ENCODE measurements at places on chromosomes 7 and 10. TPM values are rescaled to one million over a fixed set of nuclear protein-coding genes. Genes with fewer than 3 reads are reported as not detected.

Gene RET
- total RNA-seq = 0.10 TPM

- H3K36me3 ChIP-seq = no peaks in the 10 kb centered on the region
- no peak for DNase-seq
- no peak overlapping the region for H3K27ac ChIP-seq
- H3K4me3 ChIP-seq = no peak overlapping the region
- no peaks in the 10 kb centered on the region for H3K4me1 ChIP-seq
Measured at GRCh38 chr7:142063551-142064442, 47.7 kb upstream of the MGAM2 start.

DNA sequence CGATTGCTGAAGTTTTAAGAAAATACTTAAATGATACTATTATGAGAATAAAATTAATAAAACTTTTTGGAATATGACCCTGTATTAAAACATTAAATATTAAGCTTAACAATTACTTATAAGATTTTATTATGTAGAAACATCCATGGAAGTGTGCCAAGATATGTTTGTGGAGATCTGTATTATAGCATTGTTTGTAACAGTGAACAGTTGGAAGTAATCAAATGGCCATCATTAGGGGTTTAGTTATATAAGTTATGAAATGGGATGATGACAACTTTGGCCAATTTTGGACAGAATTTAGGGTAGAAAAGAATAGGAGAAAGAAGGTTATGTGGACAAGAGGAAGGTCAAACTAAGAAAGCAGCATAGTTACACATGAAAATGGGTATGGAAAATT lies 88.0 kb downstream of the AKAP9 start:
- DNase-seq = no peak
- peaks cover 45% of the 10 kb centered on the region for H3K36me3 ChIP-seq
- no peaks in the 10 kb centered on the region for H3K4me1 ChIP-seq

DNA sequence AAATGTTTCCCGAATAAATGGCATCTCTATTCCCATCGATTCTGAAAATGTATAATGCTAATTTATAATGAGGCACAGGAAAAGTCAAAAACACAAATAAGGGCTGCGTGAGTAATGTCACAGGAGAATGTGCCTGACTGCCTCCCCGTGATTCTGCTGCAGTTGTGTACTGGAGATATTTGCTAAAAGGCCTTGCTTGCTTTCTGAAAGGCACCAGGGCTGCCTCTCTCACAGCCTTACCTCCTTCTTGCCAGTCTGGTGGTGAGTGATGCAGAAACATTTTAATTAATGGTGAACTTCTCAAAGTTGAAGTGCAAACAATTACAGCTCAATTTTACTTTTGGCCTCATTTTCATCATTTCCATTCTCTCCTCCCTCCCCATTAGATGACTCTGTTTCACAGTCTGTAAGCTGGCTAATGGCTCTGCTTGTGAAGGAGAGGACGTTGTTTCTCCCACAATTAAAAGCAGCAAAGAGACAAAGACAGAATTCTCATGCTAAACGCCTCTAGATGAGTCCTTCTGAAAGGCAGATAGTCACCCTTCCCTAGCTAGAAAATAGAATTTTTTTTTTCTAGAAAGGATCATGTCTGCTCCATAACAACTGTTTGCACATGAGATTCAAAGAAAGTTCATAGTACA lies 377.6 kb downstream of the MDFIC start:
- DNase-seq = no peak
- H3K4me3 ChIP-seq = no peak overlapping the region
- no peaks in the 10 kb centered on the region for H3K4me1 ChIP-seq
- no peaks in the 10 kb centered on the region for H3K36me3 ChIP-seq

Gene PNLIPRP2
- total RNA-seq = not detected

- H3K4me3 ChIP-seq = no peak overlapping the region
- peaks cover 14% of the 10 kb centered on the region for H3K36me3 ChIP-seq
- no peaks in the 10 kb centered on the region for H3K27me3 ChIP-seq
- H3K27ac ChIP-seq = no peak overlapping the region
- DNase-seq = no peak
- H3K4me1 ChIP-seq = peaks cover 27% of the 10 kb centered on the region
Measured at GRCh38 chr10:17146892-17147291, 17.3 kb upstream of the CUBN start.

- no peaks in the 10 kb centered on the region for H3K36me3 ChIP-seq
- no peak overlapping the region for H3K4me3 ChIP-seq
- H3K27ac ChIP-seq = no peak overlapping the region
- H3K27me3 ChIP-seq = peaks cover 2% of the 10 kb centered on the region
- DNase-seq = no peak
Measured at GRCh38 chr7:18647582-18647981, 152.0 kb downstream of the HDAC9 start.

DNA sequence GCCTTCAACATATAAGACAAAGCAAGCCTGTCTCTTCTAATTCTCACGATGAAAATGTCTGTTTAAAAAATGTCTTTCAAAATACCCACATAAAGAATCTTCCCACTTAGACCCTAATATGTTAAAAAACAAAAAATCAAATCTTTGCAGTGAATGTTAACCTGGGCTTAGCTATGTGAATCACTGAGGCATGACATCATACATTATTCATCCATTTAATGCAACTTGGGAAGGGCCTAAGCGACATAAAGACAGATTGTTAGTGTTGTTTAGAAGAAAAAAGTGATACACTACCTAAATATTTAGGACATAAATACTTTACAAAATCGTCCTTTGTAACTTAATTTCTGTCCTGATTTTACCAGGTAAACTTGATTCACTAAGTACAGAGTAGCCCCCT lies 648.5 kb upstream of the NRP1 start:
- H3K27me3 ChIP-seq = peaks cover 3% of the 10 kb centered on the region
- H3K36me3 ChIP-seq = no peaks in the 10 kb centered on the region
- H3K4me1 ChIP-seq = no peaks in the 10 kb centered on the region

DNA sequence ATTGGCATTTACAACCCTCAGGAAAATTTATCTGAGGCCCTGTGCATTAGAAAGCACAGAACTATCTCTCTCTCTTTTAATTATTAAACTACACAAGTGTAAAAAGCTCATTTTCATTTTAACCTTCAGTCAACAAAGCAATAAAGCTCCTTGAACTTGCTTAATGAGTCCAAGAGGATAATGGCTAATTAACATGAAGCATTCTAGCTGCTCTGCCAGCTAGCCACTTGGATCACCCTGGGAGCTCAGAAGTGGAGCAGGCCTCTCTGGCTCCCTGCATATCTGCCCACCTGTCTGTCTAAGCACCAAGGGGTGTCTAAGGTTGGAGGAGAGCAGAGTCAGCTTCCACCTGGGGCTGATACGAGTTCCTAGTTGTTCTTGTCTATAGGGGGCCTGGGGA lies 56.0 kb upstream of the SLC35G1 start:
- H3K4me1 ChIP-seq = no peaks in the 10 kb centered on the region
- no peak overlapping the region for H3K4me3 ChIP-seq
- H3K27me3 ChIP-seq = no peaks in the 10 kb centered on the region
- no peak overlapping the region for H3K27ac ChIP-seq
- no peaks in the 10 kb centered on the region for H3K36me3 ChIP-seq

- H3K36me3 ChIP-seq = no peaks in the 10 kb centered on the region
- DNase-seq = no peak
- no peak overlapping the region for H3K4me3 ChIP-seq
- H3K4me1 ChIP-seq = peaks cover 6% of the 10 kb centered on the region
- H3K27ac ChIP-seq = no peak overlapping the region
Measured at GRCh38 chr7:73423519-73424488, 9.8 kb upstream of the FZD9 start.

Gene PTF1A
- not detected for total RNA-seq

Gene XRCC2
- total RNA-seq = 13.5 TPM

DNA sequence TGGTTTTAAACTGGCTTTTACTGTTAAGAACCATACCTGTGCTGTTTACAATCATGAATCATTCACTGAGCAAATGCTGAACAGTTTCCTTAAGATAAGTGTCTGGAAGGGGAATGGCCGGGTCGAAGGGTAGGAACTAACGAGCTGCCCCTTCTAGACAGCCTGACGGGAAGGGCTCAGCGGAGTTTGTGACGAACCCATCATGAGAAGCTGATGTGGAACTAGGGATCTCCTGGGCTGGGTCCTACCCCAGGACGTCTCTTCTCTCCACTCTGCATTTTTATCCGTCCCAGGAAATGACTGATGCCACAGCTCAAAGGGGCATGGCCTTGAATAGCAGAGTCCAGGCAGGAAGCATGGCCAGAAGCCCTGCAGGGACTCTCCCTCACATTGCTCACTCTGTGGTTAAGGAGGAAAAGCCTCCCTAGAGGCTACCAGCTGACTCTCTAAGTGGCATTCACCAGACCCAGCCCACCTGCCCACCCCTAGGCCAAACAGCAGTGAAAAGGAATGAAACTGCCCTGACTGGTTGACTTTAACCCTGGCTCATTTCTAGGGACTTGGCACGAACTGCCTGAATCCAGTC lies 112.0 kb downstream of the PFKFB3 start:
- H3K27ac ChIP-seq = no peak overlapping the region
- H3K36me3 ChIP-seq = peaks cover 6% of the 10 kb centered on the region
- DNase-seq = no peak

Data from activated CD4-positive, alpha-beta T cell treated with anti-CD3 and anti-CD28 coated beads, Interleukin-2, amount 10 ng/mL, durations not matched to agents 7 days and 5 days (primary cell).